ENCODE measurements at places on chromosomes 6 and 20.

- DNase-seq = no peak
Measured at GRCh38 chr20:56776345-56776744, 147.2 kb downstream of the TFAP2C start.

- DNase-seq = no peak
Measured at GRCh38 chr6:37741757-37742400, 44.2 kb upstream of the MDGA1 start.

- DNase-seq = no peak
Measured at GRCh38 chr6:126017668-126018067, 31.3 kb downstream of the TRMT11 start.

GRCh38 chr20:36399147-36399968, 93.2 kb downstream of the DLGAP4 start:
- DNase-seq = no peak

GRCh38 chr6:34697544-34697836, 923 bp upstream of the ILRUN start:
- DNase-seq = no peak
